ENCODE measurements at places on chromosomes 5 and 9.

DNA sequence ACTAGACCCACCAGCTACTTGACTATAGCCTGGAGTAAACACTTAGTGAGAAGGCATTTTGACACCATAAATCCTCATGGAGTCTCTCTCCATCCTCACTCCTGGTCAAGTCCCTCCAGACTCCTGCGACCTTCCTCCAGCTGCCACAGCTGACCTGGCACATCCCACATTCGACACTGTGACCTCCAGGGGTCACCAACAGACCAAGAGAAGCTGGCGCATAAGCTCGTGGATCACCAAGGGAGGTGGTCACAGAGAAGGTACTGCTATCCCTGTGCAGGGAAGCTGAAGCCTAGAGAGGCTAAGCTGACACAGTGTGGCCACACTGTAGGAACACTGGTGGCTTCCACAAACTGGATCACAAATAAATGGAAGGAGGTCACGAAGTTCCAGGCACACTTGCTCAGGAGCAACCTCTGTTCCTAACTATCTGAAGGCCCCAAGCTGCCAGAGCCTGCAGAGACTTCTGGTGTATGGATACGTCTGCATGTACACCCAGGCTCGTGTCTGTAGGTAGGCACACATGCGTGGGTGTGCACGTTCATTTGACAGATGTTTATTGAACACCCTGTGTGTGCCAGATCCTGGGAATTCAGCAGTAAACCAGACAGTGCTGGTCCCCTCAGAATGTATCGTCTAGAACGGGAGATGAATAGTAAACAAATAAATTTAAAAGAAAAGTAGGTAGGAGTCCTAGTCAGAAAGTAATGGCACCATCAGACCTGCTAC, 104.4 kb downstream of the C5orf15 start:
- H3K4me3 ChIP-seq: no peak overlapping the region
- DNase-seq: no peak
- no peaks in the 10 kb centered on the region for H3K27me3 ChIP-seq
- no peaks in the 10 kb centered on the region for H3K4me1 ChIP-seq

GRCh38 chr5:132883261-132883834, 9.9 kb downstream of the LEAP2 start:
- peak; percentile 70 for DNase-seq
- no peaks in the 10 kb centered on the region for H3K27me3 ChIP-seq
- H3K27ac ChIP-seq: no peak overlapping the region
- no peaks in the 10 kb centered on the region for H3K4me1 ChIP-seq

- H3K36me3 ChIP-seq: no peaks in the 10 kb centered on the region
- no peak overlapping the region for H3K4me3 ChIP-seq
- H3K4me1 ChIP-seq: no peaks in the 10 kb centered on the region
- no peak for DNase-seq
These were observed 49.4 kb downstream of the TARS1 start for GRCh38 chr5:33490071-33490665.

GRCh38 chr5:97496037-97496436, 313.0 kb upstream of the RIOK2 start:
- H3K4me3 ChIP-seq: no peak overlapping the region
- no peaks in the 10 kb centered on the region for H3K36me3 ChIP-seq
- no peaks in the 10 kb centered on the region for H3K4me1 ChIP-seq
- DNase-seq: no peak
- H3K27me3 ChIP-seq: no peaks in the 10 kb centered on the region

DNA sequence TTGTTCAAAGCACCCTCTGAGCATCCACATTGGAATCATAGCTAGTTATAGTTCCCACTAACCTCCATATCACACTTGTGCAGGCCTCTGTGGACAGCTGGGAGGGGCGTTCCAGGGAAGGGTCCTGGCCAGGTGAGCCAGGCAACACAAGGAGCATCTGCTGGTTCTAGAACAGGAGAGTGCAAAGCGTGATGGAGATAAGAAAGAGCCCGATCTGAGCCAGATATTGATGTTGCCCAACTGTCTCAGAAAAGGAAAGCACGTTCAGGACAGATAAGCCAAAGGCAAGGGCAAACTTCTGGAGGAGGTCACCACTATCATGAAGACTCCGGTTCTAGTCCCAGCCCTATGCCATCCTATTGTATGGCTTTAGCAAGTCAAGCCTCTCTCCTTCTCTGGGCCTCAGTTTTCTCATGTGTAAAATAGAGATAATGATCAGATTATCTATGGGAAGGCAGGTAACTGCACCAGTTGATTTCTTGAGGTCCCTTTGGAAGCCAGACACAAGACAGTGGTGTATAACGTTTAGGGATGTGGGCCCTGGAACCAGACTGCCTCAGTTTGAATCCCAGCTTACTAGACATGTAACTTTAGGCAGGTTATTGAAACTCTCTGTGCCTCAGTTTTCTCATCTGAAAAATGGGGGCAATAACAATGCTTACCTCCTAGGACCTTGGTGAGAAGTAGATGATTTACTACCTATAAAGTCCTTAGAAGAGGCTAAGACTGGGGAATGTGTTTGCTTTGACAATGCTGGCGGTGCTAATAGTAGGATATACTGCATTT, 19.8 kb downstream of the GABBR2 start:
- no peaks in the 10 kb centered on the region for H3K4me1 ChIP-seq
- H3K27me3 ChIP-seq: no peaks in the 10 kb centered on the region
- H3K27ac ChIP-seq: no peak overlapping the region
